MCF 10A (cell line): ENCODE measurements at places on chromosomes 5 and 9. TPM values are rescaled to one million over a fixed set of nuclear protein-coding genes. Genes with fewer than 3 reads are reported as not detected.

- DNase-seq = peak; percentile 18
Measured at GRCh38 chr5:137997726-137998213, 35.1 kb downstream of the FAM13B start.

DNA sequence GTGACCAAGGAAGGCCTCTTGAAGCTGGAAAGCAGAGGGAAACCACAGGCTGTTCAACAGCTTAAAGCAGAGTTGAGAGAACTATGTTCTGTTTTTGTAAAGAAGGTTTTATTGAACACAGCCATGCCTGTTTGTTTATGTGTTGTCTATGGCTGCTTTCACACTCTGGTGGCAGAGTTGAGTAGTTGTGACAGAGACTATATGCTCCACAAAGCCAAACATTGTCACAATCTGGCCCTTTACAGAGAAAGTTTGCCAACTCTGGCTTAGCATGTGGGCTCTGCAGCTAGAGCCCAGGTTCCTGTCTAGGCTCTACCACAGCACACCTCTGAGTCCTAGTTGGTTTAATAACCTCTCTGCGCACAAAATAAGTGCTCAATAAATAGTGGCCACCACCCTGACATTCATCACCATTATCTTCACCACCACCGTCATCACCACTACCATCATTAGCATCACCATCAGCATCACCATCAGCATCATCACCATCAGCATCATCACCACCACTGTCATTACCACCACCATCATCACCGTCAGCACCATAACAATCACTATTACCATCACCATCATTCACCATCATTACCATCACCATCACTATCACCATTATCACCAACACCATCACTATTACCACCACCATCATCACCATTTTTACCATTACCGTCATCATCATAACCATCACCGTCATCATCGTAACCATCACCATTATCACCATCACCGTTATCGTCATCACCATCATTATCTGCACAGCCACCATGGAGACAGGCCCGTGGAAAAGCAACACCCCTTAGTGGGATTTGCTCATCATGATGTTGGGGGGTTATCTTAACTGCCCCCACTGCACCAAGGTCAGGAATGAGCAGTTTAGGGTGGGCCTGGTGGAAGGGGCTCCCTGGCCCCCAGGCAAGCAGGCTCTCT lies 18.3 kb downstream of the AKNA start:
- DNase-seq = no peak

DNA sequence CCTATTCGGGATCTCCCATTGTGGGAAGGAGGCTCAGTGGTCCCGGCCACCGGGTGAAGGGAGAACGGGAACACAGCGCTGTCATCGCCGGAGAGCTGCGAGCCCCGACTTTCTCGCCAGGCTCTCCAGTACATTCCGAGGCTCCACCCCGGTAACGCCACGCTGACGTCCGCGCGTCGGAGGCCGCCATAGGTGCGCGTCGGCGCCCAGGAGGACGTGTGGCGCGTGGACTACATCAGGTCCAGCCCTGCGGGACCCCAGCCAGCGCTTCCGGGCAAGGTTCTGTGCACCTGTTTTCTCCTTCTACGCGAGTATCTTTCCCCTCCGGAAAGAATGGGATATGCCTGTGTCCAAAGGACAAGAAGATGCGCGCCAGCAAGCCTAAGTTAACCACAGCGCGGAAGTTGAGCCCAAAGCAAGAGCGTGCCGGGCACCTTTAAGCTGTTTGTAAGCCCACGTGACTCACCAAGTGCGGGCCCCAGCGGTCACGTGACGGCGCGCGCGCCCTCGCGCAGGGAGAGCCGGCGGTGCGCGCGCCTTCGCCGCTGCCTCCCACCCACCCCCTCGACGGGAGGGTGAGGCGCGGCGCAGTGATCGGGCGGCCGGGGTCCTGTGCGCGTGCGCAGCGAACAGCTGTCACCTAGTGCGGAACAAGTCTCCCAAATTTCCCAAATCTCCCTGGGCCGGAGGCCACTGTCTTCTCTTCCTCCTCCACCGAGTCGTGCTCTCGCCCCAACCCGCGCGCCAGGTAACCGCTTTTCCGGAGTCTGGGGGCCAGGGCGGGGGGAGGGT lies at the start of gene KDM4C:
Gene KDM4C, plus strand, starts transcription at position 518 of the 792 bp plus-strand sequence. CDS start 35,016 bp downstream, outside the sequence.
- DNase-seq = peak; percentile 95

DNA sequence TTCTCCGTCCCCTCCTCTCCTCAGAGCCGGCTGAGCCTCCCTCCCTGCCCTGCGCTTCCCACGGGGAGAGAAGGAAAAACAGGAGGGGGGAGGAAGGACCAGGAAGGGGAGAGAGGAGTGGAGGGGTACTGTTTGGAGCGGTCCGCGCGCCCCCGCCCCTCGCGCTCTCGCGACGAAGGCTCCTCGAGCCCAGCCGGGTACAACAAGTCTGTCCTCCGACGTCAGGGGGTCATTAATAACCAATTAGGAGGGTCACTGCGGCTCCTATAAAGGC lies 480 bp upstream of the PRDM12 start:
- no peak for DNase-seq

GRCh38 chr9:92706218-92706940 lies 36.4 kb upstream of the IPPK start:
- peak; percentile 74 for DNase-seq

- DNase-seq = peak; percentile 25
Measured at GRCh38 chr5:146878476-146879172, at the start of gene PPP2R2B. PPP2R2B (minus strand) TSS chr5:146878757.

DNA sequence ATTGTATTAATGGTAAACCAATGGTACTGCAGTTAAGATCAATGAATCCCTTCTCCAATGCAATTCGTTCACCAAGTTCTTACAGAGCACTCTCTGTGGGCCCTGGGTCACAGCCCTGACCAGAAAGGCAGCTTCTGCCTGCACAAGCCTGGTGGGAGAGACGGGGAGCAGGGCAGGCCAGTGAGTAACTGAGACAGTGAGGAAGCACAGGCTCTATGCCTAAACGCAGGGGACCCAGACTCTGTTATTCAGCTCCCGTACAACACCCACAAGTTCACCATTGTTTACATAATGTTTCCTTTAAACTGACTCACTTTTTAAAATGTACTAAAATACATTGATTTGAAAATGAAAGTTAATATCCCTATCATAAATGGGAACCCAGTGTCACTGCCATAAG lies 40.5 kb upstream of the CTSL start:
- DNase-seq = no peak

GRCh38 chr5:82816926-82817325 lies 260.3 kb downstream of the TMEM167A start:
- DNase-seq = no peak

GRCh38 chr5:172450453-172450852 lies 3.9 kb downstream of the SH3PXD2B start:
- DNase-seq = no peak

Gene NRARP
- total RNA-seq = 1.4 and 2.2 TPM in 2 replicates

Gene HNRNPA0
- 30.8 and 31.8 TPM in 2 replicates for total RNA-seq

Gene ADGRV1
- 0.22 TPM in 1 of 2 replicates, not detected in the other for total RNA-seq

Gene SPZ1
- not detected in 2 replicates for total RNA-seq

Gene FBP1
- not detected in 2 replicates for total RNA-seq

Gene SPATA31D4
- total RNA-seq = not detected in 2 replicates
